ENCODE measurements at places on chromosomes 12 and 14. TPM values are rescaled to one million over a fixed set of nuclear protein-coding genes. Genes with fewer than 3 reads are reported as not detected.

- no peaks in the 10 kb centered on the region for H3K27me3 ChIP-seq
- H3K27ac ChIP-seq = no peak overlapping the region
- no peaks in the 10 kb centered on the region for H3K4me1 ChIP-seq
- H3K36me3 ChIP-seq = no peaks in the 10 kb centered on the region
- no peak for DNase-seq
Measured at GRCh38 chr14:29236401-29236800, 469.8 kb downstream of the FOXG1 start.

Gene PTGDR
- total RNA-seq = not detected

- no peak for DNase-seq
- no peaks in the 10 kb centered on the region for H3K36me3 ChIP-seq
- peaks cover 35% of the 10 kb centered on the region for H3K4me1 ChIP-seq
- no peak overlapping the region for H3K27ac ChIP-seq
- H3K4me3 ChIP-seq = peak overlapping the region; percentile 0
Measured at GRCh38 chr14:60332869-60333268, 83.8 kb downstream of the PPM1A start.

DNA sequence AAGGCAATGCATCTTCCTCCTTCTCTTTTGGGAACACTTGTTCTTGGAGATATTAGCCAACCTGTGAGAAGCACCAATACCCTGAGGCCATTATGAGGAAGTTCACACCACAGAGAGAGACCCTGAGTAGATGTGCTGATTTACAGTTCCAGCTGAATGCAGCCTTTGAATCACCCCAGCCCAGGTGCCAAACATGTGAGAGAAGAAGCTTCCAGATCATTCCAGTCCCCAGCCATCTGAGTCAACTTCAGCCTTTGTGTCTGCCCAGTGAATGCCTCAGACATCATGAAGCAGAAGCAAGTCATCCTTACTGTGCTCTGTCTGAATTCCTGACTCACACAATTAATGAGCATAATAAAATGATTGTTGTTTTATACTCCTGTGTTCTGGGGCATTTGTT, 25.1 kb downstream of the C12orf42 start:
- DNase-seq = no peak
- no peak overlapping the region for H3K4me3 ChIP-seq
- H3K4me1 ChIP-seq = peaks cover 11% of the 10 kb centered on the region
- no peaks in the 10 kb centered on the region for H3K27me3 ChIP-seq

Gene KLC1
- total RNA-seq = 88.6 TPM

DNA sequence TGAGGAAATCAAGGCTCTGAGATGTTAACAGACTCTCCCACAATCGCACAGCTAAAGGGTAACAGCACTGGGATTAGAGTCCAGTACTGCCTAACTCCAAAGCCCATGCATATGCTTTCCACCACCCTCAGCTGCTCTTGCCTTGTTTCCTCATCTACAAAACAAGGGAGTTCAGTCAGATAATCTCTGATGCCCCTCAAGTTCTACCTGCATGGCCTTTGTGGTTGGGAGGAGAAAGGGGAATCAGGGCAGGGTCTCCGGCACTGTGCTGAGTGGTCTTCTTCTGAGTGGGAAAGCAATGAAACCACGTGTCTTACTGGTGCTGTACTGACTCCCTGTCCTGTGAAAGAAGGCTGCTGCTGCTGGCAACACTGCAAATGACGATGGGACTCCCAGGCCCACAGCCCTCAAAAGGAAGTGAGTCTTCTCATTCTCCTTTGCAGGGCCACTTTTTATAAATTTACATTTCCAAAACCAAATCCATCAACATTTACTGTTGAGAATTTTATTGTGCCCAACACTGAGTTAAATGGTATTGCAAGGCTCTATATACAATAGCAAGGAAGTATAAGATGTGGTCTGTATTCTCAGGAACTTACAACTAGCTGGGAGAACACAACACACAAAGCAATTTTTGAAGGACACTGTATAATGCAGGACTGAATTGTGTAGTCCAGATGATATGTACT, 19.7 kb upstream of the DUSP16 start:
- no peak overlapping the region for H3K4me3 ChIP-seq
- H3K27ac ChIP-seq = no peak overlapping the region
- no peaks in the 10 kb centered on the region for H3K36me3 ChIP-seq
- DNase-seq = no peak
- peaks cover 14% of the 10 kb centered on the region for H3K4me1 ChIP-seq

Gene GSKIP
- total RNA-seq = 22.8 TPM

Gene NKX2-1
- not detected for total RNA-seq

- no peaks in the 10 kb centered on the region for H3K4me1 ChIP-seq
- H3K4me3 ChIP-seq = no peak overlapping the region
- DNase-seq = no peak
- no peak overlapping the region for H3K27ac ChIP-seq
Measured at GRCh38 chr12:5333096-5333495, 98.8 kb upstream of the NTF3 start.

DNA sequence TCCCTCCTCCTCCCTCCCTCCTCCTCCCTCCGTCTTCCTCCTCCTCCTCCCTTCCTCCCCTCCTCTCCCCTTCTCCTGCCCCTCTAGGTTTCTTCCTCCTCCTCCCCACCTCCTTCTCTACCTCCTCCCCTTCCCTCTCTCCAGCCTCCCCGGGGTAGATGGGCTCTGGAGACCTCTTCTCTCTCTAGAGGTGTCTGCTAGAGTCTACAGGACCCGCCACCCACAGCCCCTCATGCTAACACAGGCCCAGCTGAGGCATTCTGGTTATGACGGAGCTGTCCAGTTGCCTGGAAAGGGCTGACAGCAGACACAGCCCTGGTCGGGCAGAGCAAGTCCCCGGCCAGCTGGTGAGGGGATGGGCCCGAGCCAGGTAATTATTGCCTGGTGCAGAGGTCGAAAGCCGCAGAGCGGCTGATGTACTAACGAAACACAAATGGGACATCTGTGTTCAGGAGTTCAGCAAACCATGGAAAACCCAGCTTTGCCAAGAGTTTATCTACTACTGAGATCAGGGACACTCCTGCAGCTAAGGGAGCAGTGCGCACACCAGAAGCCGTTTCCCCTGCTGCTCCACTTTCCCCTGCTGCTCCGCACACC, 96.2 kb downstream of the PAPOLA start:
- H3K36me3 ChIP-seq = no peaks in the 10 kb centered on the region
- H3K27me3 ChIP-seq = peaks cover 10% of the 10 kb centered on the region
- no peak overlapping the region for H3K27ac ChIP-seq
- no peaks in the 10 kb centered on the region for H3K4me1 ChIP-seq
- H3K4me3 ChIP-seq = no peak overlapping the region

Gene B4GALNT3
- total RNA-seq = 1.1 TPM

GRCh38 chr12:9064815-9065606, 50.7 kb downstream of the A2M start:
- H3K27ac ChIP-seq = no peak overlapping the region
- peak; percentile 18 for DNase-seq
- H3K36me3 ChIP-seq = no peaks in the 10 kb centered on the region
- no peaks in the 10 kb centered on the region for H3K27me3 ChIP-seq
- peak overlapping the region; percentile 74 for H3K4me3 ChIP-seq
- H3K4me1 ChIP-seq = peaks cover 7% of the 10 kb centered on the region

Gene TMED8
- 25.0 TPM for total RNA-seq

- no peaks in the 10 kb centered on the region for H3K4me1 ChIP-seq
- no peak overlapping the region for H3K27ac ChIP-seq
- H3K36me3 ChIP-seq = no peaks in the 10 kb centered on the region
- no peak for DNase-seq
- no peaks in the 10 kb centered on the region for H3K27me3 ChIP-seq
- no peak overlapping the region for H3K4me3 ChIP-seq
Measured at GRCh38 chr12:76747245-76747644, 16.7 kb upstream of the ZDHHC17 start.

Gene LPAR5
- total RNA-seq = 7.9 TPM
